Mesothelial cell of epicardium (in vitro differentiated cells): ENCODE measurements at places on chromosomes 7 and 10.

DNA sequence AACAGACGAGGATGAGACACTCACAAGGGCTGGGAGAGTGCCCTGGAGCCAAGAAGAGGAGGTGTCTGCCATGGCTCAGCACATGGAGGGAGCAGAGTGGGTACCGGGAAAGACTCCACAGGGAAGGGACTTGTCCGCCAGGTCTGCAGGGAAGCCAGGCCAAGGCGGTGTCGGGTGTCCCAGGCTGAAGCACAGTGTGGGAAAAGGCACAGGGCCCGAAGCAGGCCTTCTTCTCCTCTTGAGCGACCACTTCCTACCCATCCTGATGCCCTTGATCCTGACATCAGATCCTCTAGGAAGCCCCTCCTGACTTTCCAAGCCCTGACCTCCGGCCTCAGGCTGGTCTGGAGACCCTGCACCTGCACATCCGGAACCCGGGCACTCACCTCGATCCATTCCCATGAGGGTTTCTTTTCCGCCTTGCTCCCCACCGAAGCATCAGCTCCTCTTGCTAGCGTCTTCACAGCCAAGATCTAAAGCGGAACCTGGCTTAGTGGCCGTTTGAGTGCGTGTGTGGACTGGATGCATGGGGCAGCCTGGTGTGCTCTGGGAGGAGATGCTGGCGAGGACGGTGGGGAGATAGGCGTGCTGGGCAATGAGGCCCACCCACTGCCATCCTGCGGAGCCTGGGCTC is 8.5 kb downstream of the CALML3 start:
- H3K27me3 ChIP-seq = no peaks in the 10 kb centered on the region
- peaks cover 26% of the 10 kb centered on the region for H3K4me1 ChIP-seq
- no peak for DNase-seq
- no peak overlapping the region for H3K27ac ChIP-seq
- H3K4me3 ChIP-seq = no peak overlapping the region

DNA sequence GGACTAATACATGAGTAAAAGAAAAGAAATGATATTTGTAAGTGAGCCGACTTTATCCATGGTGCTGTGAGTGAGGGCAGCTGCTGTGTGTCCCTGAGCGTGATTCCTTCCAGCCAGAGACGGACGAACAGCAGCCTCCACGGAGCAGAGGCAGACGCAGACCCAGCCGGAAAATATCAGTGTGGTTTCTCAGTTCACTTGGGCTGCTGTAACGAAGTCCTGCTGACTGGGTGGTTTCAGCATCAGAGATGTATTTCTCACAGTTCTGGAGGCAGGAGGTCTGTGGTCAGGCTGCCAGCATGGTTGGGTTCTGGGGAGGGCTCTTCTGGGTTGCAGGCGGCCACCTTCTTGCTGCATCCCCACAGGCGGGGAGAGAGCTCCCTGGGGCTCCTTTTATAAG is 375.6 kb downstream of the GLRX3 start:
- H3K27ac ChIP-seq = no peak overlapping the region
- H3K27me3 ChIP-seq = peaks cover 34% of the 10 kb centered on the region
- H3K4me3 ChIP-seq = no peak overlapping the region
- no peaks in the 10 kb centered on the region for H3K4me1 ChIP-seq
- H3K36me3 ChIP-seq = no peaks in the 10 kb centered on the region

DNA sequence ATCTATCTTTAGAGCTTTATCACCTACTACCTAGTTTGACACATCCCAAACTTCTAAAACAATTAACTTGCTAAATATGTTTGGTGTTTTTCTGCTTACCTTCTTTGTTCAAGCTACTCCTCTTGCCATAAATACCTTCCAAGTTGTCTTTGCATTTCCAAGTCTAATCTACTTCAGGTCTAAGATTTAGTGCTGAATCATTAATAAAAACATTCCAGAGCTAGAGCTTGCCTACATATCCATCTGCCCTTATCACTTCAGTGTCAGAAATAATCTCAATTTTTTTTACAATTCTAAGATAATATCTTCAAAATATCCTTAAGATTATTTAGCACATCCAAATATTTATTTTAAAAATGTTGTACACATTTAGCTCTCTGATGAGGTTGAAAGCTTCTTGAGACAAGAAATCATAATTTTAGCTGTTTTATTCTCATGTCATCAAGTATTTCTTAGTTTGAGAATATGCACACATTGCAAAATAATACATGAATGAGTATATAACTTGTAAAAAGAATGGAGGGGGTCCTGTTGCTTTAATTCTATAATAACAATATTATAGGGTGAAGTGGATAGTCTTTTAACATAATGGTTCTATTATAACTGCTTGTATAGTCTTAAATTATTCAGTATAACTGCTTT is 466.3 kb downstream of the SEMA3D start:
- H3K4me3 ChIP-seq = no peak overlapping the region
- H3K27me3 ChIP-seq = no peaks in the 10 kb centered on the region
- peaks cover 19% of the 10 kb centered on the region for H3K4me1 ChIP-seq
- no peak for DNase-seq
- peak overlapping the region; percentile 23 for H3K27ac ChIP-seq

- DNase-seq = no peak
- H3K36me3 ChIP-seq = peaks cover 33% of the 10 kb centered on the region
- H3K27me3 ChIP-seq = no peaks in the 10 kb centered on the region
- peaks cover 14% of the 10 kb centered on the region for H3K4me1 ChIP-seq
- H3K4me3 ChIP-seq = no peak overlapping the region
Observed at GRCh38 chr7:5435291-5436002, 11.8 kb upstream of the TNRC18 start.

DNA sequence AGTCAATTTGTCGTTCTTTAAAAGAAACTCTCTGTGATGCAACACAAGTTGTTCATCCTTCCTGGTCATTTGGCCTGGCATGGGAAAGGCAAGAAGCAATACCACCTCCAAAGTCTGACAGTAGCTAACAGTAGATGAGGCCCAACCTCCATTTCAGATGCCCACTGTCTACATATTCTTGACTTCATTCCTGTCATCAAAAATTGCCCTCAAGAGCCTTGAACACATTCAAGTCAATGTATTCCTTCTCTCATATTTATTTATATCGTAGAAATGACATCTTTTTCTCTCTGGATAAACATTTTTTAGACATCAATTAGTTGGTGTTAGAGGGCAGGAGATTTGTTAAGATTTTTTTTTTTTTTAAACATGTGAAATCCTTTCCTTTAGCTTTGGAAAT is 33.7 kb downstream of the ABLIM1 start:
- no peak overlapping the region for H3K27ac ChIP-seq
- no peaks in the 10 kb centered on the region for H3K36me3 ChIP-seq
- no peak overlapping the region for H3K4me3 ChIP-seq

DNA sequence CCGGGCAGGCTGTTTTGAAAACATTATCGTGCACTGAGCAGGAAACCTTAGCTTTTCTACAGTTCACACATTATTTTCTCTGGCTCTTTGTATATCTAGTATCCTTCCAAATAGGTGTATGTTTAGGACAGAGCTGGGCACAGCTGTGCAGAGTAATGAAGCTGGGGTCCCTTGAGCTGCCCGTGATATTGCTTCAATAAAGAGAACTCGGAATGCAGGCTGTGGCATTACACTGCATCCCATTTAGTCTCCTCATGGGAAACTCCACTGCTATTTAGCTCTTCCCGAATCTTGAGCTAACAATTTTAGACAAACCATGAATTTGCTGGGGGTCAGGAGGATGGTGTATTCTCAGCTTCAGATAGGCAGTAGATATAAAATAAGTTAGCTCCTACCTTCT is 348.3 kb downstream of the ACTR3B start:
- no peak overlapping the region for H3K4me3 ChIP-seq
- H3K27me3 ChIP-seq = no peaks in the 10 kb centered on the region
- no peak for DNase-seq
- H3K27ac ChIP-seq = no peak overlapping the region
- H3K4me1 ChIP-seq = no peaks in the 10 kb centered on the region
- H3K36me3 ChIP-seq = no peaks in the 10 kb centered on the region

- no peak overlapping the region for H3K27ac ChIP-seq
- H3K4me3 ChIP-seq = no peak overlapping the region
- no peak for DNase-seq
- H3K36me3 ChIP-seq = no peaks in the 10 kb centered on the region
Observed at GRCh38 chr10:2438248-2438939, 629.0 kb upstream of the PFKP start.

DNA sequence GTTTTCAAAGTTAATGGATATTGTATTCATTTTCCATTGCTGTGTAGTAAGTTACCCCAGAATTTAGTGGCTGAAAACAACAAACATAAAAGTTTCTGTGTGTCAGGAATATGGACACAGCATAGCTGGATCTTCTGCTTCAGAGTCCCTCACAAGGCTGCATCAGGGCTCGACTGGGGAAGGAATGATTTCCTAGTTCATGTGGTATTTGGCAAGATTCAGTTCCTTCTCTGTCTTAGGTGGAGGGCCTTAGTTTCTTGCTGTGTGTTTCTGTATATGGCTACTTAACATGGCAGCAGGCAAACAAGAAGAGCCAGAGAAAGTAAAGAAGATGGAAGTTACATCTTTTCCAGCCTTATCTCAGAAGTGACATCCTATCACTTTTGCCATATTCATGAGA is 51.1 kb downstream of the TPST1 start:
- H3K27me3 ChIP-seq = no peaks in the 10 kb centered on the region
- H3K36me3 ChIP-seq = peaks cover 2% of the 10 kb centered on the region
- H3K4me1 ChIP-seq = peaks cover 1% of the 10 kb centered on the region

DNA sequence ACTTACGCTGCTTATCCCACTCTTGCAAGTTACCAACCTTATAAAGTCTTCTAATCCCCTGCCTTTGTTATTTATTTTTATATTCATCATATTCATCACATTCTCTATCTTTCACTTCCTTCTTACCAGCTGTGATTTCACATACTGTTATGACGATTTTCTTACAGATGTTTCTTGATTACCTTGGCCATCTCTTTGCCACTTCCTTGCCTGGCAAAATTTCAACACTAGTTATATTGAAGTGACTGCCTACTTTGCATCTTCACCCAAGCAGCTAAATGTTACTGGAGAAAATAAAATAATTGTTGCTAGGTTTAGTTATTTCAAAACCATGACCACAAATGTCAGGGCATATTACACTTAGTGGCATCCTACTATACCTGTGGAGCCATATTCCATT is 8.8 kb upstream of the STEAP4 start:
- H3K27me3 ChIP-seq = no peaks in the 10 kb centered on the region
- DNase-seq = no peak
- no peaks in the 10 kb centered on the region for H3K36me3 ChIP-seq
- no peak overlapping the region for H3K27ac ChIP-seq

GRCh38 chr7:43906331-43907010 is at the start of gene URGCP:
TSS of gene URGCP (minus strand) at chr7:43906596. CDS start at chr7:43906575, 21 bp downstream.
- peak within 1 kb of the TSS; percentile 95 for H3K4me3 ChIP-seq
- DNase-seq = peak; percentile 36
- H3K4me1 ChIP-seq = peaks cover 16% of the 10 kb centered on the region
- peak within 1 kb of the TSS; percentile 99 for H3K27ac ChIP-seq
- no peaks in the 10 kb centered on the region for H3K36me3 ChIP-seq
- H3K27me3 ChIP-seq = no peaks in the 10 kb centered on the region
